ENCODE measurements at places on chromosomes 6 and 20.

- DNase-seq, result peak; percentile 54
These were observed 199.7 kb upstream of the KCNQ5 start for GRCh38 chr6:72422171-72422570.

DNA sequence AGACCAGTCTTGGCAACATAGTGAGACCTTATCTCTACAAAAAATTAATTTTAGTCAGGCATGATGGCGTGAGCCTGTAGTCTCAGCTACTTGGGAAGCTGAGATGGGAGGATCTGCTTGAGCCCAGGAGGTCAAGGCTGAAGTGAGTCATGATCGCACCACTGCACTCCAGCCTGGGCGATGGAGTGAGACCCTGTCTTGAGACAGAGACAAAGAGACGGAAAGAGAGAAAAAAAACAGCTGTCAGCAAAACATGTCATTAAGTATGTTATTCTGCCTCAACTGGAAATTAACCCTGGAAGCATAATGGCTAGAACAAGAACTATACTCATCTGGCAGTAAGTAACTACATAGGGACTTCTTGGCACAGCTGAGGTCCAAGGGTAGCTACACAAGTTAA lies 7.2 kb downstream of the MMS22L start:
- DNase-seq, result no peak

DNA sequence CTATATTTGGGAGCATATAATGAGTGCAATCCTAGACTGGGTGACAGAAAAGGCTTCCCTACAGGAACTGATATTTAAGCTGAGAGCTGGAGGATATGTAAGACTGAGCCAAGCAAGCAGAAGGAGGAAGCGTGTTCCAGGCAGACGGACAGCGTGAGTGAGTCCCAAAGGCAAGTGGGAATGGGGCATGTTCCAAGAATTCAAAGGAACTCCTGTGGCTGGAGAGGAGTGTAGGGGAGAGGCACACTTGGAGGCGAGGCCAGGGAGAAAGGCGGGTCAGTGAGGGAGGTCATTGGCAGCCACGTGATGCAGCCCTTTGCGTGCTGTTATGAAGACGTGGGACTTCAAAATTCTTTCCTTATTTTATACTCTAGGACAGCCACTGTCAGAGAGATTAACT lies 27.9 kb upstream of the SGK1 start:
- no peak for DNase-seq

- DNase-seq, result no peak
These were observed 316.0 kb downstream of the CLIC5 start for GRCh38 chr6:45699663-45700062.

DNA sequence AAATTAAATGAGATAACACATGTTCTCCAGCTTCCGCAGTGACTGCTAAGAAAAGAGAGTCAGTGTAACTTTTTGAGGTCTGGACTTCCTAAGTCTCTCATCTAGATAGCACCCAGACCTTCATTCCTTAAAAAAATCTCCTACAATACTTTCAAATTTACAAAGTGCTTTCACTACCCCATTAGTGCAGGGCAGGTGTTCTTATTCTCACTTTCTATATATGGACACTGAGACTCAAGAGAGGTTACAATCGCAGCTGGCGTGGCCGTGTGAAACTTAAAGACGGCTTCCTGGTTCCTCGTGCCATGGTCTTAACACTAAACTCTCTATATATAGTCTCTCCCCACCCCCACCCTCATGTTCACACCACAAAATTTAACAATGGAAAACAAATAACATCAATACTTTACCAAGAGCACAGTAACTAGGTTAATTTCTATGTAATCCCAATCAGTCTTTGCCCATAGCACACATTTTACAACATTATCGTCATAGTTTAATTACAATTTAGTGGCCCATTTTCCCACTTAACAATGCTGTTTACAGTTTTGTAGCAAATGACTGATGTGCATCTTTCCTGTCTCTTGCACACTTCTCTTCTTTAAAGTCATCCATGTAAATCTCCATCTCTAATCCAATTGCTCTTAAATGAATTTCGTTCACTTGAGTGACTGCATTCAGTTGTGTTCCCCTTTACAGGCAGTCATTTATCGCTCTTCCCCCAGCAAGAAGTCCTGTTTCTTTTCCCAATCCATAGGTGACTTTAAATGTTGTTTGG lies 78.8 kb upstream of the ARID1B start:
- no peak for DNase-seq

GRCh38 chr6:35297601-35298481 lies at the start of gene DEF6:
TSS of gene DEF6 (plus strand) at chr6:35297818. CDS start at chr6:35297857, 39 bp downstream.
- DNase-seq, result peak; percentile 95

DNA sequence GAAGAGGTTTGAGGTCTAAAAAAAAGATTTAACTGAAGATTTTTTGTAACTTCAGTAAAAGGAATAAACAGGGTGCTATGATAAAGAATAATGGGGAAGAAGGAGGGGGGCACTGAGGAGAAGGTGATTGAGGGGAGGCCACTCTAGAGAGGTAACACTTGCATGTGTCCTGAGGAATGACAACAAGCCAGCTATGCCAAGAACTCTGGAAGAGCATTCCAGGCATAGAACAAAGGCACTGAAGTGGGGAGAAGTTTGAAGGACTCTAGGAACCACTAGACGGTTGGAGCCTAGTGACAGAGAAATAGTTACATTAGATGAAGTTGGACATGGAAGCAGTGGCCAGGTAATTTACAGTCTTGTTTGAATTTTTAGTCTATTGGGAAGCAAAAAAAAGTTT lies 10.8 kb upstream of the SF3B5 start:
- no peak for DNase-seq

GRCh38 chr6:45540375-45540920 lies 162.7 kb upstream of the SUPT3H start:
- DNase-seq, result no peak

GRCh38 chr6:157561414-157561790 lies 180.4 kb downstream of the ZDHHC14 start:
- DNase-seq, result no peak

- no peak for DNase-seq
These were observed 282.6 kb upstream of the ID4 start for GRCh38 chr6:19554356-19555225.

DNA sequence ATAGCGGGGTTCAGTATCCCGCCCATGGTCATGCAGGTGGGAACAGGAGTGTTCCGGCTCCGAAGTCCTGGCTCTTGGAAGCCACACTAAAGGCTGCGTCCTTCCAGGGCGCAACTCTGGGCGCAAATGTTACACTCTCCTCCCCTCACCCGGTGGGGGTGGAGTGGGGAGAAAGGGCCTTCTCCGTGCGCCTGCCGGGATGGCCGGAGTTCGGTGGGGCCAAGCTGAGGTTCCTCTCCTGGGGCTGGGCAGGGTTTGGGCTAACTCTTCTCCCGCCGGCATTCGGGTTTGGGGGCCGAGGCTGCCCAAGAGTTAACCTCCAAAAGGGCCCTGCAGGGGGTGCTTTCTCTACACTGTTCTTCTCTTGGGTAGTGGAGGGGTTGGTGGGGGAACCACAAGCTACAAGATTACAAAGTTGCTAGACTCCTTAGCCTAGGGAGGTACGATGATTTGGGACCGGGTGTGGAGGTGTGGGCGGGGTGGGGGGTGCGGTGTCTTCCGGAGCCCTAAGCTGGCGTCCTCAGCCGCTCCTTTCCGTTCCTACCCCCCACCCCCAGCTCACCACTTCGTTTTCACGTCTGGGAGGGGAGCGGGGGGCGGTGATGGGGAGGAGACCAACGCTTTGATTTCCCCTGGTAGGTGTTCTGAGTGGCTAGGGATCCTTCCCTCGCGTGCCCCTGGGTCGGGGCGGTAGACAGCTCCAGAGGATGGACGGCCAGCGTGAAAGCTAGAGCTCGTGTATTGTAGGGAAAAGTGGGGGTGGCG lies 12.3 kb downstream of the NRN1 start:
- no peak for DNase-seq

DNA sequence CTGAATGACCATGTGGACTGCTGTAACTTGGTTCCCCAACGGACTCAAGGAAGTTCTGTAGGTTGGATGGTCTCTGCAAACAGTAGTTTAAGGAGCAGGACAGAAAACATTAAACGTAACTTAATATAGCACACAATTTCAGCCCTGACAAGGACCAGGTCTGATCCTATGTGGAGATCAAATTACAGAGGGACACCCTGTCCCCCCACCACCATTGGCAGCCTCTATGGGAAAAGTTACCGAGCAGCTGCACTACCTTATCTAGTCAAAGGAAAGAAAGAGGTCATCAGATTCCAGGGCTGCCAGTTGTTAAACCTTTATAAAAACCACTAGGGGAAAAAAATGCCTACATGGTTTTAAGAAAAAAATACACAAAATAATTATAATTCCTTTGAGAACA lies 191.5 kb upstream of the RSPO3 start:
- DNase-seq, result no peak

GRCh38 chr6:144216668-144217218 lies 66.4 kb downstream of the STX11 start:
- no peak for DNase-seq

DNA sequence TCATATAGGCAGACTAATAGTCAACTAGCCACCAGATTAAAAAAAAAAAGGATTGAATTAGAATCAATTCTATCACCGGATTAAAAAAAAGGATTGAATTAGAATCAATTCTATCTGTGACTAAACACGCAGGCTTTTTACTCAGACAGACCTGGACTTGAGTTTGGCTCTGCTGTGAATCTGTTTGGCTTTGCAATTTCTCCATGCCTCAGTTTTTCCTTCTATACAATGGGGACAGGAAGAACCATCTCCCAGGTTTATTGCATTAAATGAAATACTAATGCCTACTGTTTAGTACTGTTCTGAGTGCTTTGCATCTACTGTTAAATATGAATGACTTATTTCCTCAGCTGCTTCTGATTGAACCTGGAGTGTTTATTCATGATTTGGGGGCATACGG lies 30.0 kb upstream of the EDN3 start:
- no peak for DNase-seq

DNA sequence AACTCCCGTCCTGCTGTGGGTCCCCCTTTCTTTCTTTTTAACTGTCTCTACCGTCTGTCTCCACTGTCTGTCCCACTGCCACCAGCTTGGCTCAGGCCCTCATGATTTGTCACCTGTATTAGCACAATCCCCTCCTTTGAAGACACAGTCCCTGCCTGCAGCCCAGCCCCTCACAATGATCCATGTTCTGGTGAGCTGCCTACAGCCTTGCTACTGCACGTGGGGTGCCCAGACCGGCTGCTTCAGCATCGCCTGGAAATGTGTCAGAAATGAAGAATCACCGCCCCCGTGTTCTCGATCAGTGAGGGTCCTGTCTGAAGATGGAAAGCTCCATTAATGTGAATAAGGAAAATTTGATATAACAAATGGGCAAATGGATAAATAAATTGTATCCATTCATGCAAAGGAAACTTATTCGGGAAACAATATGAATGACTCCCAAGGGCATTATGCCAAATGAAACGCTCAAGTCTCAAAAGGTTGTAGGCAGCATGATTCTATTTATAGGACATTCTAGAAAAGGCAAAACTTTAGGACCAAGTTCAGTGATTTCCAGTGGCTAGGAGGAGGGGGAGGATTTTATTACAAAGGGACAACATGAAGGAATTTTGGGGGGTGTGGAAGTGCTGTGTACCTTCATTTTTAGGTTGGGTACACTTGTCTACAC lies 59.4 kb upstream of the CD83 start:
- no peak for DNase-seq

GRCh38 chr20:64044484-64045247 lies 4.8 kb downstream of the SOX18 start:
- DNase-seq, result peak; percentile 82

DNA sequence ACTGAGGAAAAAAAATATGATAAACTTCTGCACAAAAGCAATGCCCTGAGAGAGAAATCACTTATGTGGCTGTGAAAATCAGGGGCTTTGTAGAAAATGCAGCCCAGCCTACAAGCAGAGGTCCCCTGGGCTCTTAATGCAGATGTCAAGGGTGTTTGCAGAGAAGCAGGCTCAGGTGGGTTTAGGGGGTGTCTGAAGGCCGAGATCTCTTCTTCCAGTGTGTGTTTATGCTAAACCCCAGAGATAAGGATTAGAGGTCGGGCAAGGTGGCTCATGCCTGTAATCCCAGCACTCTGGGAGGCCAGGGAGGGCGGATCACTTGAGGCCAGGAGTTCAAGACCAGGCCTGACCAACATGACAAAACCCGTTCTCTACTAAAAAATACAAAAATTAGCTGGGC lies 78.5 kb downstream of the TMEM242 start:
- DNase-seq, result no peak

GRCh38 chr6:169069356-169069755 lies 184.3 kb downstream of the THBS2 start:
- no peak for DNase-seq

DNA sequence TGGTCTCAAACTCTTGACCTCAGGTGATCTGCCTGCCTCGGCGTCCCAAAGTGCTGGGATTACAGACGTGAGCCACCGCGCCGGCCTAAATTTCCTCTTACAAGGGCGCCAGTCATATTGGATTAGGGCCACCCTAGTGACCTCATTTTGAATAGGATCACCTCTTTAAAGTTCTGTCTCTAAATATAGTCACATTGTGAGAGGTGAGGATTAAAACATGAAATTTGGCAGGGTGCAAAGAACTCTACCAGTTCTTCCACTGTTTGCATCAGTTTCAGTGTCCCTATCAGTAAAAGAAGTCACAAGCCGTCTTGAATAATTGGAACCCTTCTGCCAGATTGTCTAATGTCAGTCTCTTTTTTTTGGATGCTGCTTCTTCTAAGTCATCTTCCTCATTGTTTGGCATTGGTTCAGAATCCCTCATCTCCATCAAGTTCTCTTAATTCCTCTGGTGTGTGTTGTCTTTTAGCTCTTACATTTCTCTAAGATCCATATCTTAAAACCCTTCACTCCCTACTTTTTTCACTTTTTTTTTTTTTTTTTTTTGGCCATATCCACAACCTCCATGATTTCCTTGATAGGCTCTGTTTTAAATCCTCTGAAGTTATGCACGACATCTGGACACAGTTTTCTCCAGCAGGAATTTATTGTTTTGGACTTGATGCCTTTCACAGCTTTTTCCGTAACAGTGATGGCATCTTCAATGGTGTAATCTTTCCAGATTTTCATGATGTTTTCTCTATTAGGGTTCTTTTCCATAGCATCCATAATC lies 56.8 kb downstream of the NCOA3 start:
- no peak for DNase-seq

DNA sequence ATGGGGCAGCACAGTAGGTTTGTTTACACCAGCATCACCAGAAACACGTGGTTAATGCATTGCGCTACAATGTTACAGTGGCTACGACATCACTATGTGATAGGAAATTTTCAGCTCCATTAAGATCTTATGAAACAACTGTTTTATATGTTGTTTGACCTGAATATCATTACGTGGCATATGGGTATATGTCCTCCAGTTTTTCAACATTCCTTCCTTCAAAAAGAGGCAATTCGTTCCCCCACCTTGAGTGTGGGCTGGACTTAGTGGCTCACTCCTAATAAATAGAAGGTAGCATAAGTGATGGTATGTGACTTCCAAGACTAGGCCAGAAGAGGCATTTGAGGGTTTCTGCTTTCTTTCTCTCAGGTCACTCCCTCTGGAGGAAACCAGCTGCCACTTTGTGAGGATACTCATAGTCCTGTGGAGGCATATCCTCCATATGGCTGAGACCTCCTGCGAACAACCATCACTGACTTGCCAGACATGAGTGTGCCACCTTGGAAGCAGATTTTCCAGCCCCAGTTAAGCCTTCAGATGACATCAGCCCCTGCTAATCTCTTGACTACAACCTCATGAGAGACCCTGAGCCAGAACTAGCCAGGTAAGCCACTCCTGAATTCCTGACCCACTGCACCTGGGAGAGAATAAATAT lies 2.3 kb upstream of the TRAM2 start:
- DNase-seq, result no peak

- no peak for DNase-seq
These were observed 56.7 kb downstream of the VEGFA start for GRCh38 chr6:43826730-43827129.

GRCh38 chr20:54029643-54030042 lies 40.8 kb downstream of the BCAS1 start:
- DNase-seq, result no peak

Data from epithelial cell of esophagus (primary cell).